ENCODE measurements at places on chromosomes 13 and 19.

DNA sequence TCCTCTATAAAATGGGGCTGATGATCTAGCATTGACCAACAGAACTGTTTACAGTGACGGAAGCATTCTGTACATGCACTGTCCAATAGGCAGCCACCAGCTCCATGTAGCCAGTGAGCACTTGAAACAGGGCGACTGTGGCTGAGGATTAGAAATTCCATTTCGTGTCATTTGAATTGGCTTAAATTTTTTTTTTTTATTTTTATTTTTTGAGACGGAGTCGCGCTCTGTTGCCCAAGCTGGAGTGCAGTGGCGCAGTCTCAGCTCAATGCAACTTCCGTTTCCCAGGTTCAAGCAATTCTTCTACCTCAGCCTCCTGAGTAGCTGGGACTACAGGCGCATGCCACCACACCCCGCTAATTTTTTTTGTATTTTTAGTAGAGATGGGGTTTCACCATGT lies 3.0 kb downstream of the PRKCG start:
- no peak for DNase-seq

DNA sequence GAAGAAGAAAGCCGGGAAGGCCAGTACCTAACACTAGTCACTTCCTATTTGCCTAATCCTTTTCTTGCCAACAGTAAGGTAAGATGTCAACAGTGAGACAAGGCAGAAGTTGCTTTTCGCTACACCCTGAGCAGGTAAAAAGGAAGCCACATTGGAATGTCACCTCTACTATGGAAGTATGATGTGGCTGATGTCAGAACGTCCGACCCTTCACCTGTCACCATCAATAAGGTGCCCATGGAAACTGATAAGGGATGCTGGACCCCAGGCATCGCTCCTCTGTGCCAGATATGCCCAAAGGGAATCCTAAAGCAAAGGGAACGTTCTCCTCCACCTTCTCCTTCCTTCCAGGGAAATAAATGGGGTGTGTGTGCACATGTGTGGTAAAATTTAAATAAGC lies 34.3 kb downstream of the COL4A1 start:
- DNase-seq = no peak

GRCh38 chr19:18225702-18226468 lies at the start of gene PDE4C:
PDE4C (minus strand) TSS chr19:18226438; CDS start chr19:18226415, 23 bp downstream.
- DNase-seq = no peak

DNA sequence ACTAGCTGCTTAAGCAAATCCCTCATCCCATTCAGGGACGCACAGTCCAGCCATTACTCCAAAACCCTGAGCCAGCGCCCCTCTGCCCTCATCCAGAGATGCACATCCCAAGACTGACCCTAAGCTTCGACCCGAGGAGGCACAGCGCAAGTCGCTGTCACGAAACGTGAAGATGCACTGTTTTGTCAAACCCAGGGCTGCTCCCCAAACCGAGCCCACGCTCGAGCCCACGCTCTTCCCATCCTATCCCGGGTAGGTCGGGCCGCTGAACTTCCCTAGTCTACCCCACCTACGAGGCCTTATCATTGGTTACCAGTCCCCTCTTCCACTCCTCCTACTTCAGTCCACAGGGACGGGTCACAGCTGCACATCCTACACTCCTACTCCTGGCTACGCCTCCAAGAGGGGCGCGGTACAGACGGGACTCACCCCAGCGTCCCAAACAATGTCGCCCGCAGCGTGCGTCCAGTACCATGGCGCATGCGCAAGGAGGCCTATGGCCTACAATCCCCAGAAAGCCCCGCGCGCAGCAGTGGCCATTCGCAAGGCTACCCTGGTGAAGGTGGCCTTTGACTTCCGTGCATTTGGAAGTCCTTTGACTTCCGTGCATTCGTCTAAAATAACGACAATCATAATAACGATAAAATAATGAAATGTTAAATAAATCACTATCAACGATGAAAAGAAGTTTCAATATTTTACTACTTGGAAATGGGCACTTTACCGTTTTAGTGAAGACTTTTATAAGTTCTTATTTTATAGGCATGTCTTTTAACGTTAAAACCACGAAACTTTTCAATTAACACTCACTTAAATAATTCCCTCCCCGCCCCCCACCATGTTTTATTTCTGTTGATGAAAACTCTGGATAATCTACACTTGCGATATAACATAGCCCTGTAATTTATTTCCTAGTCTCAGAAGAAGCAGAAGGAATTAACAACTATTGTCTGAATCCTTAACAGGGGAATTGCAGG lies at the start of gene ZNF285:
TSS of gene ZNF285 (minus strand) at position 470 of the 977 bp plus-strand sequence. CDS start 4,395 bp downstream, outside the sequence.
- DNase-seq = peak; percentile 56

DNA sequence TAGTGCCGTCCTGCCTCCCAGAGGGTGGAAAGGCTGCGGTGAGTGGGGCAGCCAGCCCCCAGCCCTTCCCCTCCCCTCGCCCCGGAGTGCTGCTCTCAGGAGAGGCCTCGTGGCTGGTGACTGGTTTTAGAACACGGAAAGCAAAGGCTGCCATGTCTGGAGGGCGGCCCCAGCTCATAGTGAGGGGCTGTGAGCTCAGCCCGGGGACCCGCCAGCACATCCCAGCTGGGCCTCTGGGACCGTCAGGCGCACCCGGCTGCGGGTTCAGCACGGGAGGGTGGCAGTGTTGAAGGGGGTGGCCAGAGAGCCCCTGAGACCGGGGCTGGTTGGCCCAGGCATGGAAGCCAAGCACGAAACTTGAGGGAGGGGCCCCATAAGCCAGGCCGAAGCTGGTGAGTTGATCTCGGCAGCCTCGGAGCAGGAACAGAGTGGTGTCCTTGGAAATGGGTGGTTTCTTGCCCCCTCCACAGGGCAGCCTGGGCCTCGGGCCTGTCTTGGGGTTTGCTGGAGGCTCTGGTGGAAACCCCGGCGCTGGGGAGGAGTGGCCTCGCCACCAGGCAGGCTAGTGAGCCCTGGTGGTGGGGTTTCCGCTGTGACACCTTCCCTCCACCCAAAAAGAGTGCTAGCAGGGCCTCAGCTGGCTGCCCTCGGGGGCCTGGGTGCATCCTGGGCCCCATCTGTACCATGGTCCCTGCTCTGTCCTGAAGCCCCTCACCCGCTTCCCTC lies 157.7 kb downstream of the KDM4B start:
- DNase-seq = no peak

- DNase-seq = no peak
Observed at GRCh38 chr13:35923347-35923746, 207.8 kb downstream of the DCLK1 start.

DNA sequence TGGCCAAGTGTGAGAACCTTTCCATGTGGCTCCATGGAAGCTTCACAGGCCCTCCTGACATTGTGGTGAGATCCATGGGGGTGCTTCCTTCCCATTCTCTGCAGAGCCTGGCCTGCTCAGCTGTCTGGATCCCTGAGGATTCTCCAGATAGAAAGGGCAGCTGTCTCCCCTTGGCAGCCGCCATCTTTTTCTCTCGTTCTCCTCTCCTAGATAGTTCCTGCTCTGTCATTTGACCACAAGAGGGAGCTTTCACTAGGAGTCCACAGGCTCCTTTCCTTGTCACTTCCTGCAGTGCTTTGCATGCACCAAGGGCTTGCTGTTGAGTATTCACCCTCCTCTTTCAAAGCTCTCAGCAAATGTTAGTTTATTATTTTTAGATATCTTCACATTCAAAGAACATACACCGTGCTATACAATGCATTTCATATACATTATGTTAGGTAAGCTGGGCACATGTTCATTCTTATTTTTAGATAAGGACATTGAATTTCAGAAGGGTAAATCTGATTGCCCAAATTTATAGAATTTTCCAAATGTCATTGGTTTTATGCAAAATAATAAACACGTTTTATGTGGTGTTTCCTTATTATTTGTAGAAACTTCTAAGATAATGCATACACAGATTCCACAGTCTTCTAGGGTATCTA lies 133.2 kb downstream of the FRY start:
- no peak for DNase-seq

DNA sequence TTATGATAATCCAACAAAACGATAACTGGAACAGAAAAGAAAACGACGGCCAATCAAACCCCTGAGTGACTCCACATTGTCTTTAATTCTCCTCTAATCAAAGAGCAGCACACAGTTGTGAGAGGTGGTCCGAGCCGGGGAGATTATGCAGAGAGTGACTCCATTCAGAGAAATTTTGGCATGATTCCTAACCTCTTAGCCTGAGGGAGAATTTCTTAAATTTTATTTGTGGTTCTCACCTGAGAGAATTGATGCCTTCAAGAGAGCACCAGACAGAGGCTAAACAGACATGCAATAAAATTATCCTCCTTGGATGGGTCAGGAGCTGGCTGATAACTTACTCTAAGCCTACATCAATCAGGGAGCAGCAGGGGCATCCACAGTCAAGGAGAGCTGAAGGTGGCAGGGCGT lies 310.0 kb upstream of the KLF12 start:
- no peak for DNase-seq

- DNase-seq = no peak
Observed at GRCh38 chr13:71018995-71019394, 848.0 kb downstream of the DACH1 start.

GRCh38 chr13:81001828-81002385 lies 661.0 kb upstream of the SPRY2 start:
- no peak for DNase-seq

DNA sequence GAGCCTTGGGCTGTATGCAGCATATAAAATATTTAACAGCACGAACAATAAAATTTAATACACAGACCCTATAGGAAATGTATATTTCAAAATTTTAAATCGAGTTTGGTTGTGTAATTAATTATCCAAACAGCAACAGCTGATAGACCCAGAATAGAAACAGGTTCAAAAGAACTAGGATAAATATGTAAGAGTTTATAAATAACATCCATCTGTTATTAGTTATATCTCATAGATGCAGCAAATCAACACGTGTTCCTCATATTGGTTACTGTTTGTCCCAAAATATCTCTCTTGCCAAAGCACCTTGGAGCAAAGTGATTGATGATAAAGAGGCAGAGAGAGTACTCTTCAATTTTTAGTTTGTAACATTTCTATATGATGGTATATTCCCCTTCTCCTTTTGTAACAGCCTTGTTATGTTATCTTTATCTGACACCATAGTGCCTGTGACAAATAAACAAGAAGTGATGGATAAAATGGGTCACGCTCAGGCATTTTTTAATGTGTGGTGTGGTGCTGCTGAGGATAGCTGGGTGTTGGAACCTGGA lies 260.6 kb upstream of the NBEA start:
- DNase-seq = no peak

DNA sequence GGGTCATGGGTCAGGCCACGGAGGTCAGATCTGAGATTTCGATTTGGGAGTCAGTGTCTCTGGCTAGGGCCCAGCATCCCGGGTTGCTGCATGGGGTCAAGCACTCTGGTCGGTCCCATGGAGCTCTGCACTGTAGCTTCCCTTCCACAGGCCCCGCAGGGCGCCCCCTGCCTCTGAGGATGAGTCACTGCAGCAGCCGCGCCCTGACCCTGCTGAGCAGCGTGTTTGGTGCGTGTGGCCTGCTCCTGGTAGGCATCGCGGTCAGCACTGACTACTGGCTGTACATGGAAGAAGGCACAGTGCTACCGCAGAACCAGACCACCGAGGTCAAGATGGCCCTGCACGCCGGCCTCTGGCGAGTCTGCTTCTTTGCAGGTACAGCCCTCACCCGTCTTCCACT lies 3.6 kb downstream of the CACNG7 start:
- DNase-seq = no peak

DNA sequence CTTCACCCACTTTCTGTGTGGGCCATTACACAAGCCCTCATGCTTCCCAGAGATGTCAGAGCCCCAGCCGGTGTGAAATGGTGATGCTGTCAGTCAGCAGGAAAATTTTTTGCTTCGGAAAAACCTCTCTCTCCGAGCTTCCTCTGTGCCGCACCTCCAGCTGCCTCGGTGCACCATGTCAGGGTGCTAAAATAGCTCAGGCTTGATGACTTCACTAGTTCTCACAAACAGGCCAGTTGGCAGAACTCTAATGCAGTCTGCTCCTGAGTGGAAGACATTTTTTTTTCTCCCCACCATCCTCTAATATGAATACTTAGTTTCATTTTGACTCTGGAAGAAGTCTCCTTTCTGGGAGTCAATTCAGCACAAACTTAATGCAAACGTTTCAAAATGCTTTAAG lies 71.3 kb downstream of the KLF12 start:
- peak; percentile 10 for DNase-seq

DNA sequence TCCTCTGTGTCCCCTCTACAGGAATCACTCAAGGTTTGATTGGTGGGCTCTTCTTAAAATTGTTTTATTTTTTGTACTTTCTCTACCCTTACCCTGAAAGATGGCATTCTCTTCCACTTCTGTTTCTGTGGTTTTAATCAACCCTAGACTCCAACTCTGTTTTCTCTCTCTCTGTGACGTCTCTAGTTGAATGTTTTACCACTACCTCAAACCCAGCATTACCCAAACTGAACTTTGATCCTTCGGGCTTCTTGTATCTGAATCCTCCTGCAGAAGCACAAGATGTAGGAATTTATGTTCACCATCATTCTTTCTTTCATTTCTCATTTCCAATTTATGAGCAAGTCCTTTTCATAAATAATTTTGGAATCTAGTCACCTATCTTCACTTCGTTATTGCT lies 39.9 kb downstream of the PCCA start:
- DNase-seq = no peak

- DNase-seq = peak; percentile 15
Observed at GRCh38 chr19:28633319-28634018, 579.5 kb downstream of the UQCRFS1 start.

DNA sequence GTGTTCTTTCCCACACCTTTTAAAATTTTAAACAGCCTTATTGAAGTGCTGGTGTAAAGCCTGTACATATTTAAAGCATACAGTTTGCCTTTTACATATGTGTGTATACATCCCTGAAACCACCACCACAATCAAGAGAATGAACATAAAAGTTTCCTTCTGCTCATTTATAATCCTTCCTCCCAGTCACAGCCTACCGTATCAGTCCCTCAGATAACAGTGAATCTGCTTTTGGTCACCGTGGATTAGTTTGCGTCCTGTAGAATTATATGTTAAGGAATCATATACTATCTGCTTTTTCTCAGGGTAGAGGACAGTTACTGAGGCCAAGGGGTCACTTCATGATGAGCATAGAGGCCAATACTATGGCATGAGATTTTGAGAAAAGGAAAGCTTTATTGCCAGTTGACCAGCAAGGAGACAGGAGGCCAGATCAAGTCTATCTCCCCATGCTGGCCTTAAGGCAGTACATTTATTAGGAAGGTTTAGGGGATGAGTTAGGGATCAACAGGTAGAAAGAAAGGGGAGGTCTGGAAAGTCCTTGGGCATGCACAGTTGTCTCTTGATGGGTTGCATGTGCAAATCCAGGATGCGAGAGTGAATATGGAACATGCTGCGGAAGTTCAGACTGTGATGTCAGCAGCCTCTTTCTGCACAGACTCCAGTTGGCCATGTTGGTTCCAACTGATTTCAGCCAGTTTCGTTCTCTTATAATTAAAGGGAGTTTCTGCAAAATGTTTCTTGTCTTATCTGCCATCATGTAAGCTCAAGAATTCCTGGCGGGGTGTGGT lies 36.3 kb upstream of the LSM14A start:
- DNase-seq = no peak

GRCh38 chr13:41708713-41709112 lies 251.4 kb downstream of the RGCC start:
- no peak for DNase-seq

- DNase-seq = no peak
Observed at GRCh38 chr13:60590800-60591747, 194.1 kb downstream of the TDRD3 start.

- no peak for DNase-seq
Observed at GRCh38 chr13:54373211-54373610, 1344.6 kb downstream of the OLFM4 start.

Measured in activated CD4-positive, alpha-beta T cell treated with anti-CD3 and anti-CD28 coated beads for 1 hour (primary cell).